Stimulated activated naive CD8-positive, alpha-beta T cell treated with anti-CD3 and anti-CD28 coated beads, Interleukin-15, Interleukin-2, amounts not matched to agents 100 U/mL and 50 U/mL, for 24 hours (primary cell): ENCODE measurements at places on chromosomes 1 and 21.
A peak's percentile ranks its signal among the peaks of the same experiment; 100 is the strongest.

DNA sequence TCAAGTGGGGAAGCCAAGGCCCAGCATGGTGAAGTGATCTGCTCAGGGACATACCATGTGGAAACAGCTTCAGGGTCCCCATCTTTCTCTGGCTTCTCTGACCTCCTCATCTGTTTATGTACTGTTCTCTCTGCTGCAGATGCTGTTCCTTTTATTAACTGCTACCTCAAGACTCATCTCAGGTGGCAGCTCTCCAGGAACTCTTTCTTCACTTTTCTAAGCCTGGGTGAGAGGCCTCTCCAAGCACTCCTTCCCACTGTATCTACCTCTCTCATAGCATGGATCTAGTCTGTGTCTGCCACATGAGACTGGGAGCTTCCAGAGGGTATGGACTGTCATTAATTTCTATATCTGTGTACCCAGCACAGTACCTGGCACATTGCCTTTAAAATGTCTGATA lies 73.4 kb upstream of the PPM1J start:
- DNase-seq: no peak

DNA sequence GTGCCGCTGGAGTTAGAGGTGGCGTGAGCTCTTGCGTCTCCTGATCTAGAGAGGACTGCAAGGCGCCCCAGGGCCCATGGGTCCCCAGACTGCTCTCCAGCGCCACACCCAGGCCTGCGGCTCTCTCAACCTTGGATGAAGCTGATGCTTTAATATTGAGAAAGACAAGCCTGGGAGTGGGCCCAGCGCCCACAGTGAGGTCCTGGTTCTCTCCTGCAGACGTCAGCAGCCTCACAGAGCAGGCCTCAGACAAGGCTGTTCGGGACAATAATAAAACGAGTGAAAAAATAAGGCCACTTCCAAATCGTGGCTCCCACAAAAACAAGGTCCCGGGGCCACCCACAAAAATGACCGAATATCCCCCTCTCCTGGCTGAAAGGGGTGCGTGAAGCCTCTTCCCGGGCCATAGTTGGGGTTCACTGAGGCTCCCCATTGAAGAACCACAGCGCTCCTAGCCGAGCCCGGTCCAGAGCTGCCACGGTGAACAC lies 6.0 kb upstream of the DNMT3L start:
- no peak for DNase-seq

GRCh38 chr1:222583079-222583478 lies 6.7 kb downstream of the TAF1A start:
- no peak for DNase-seq

GRCh38 chr1:17742583-17742982 lies 12.6 kb upstream of the ACTL8 start:
- DNase-seq: no peak

- no peak for DNase-seq
Observed at GRCh38 chr1:13737398-13737797, 37.4 kb downstream of the PRDM2 start.

- no peak for DNase-seq
Observed at GRCh38 chr1:115826628-115827027, 14.3 kb downstream of the NHLH2 start.

- DNase-seq: no peak
Observed at GRCh38 chr1:204888294-204888693, 17.6 kb downstream of the NFASC start.

- no peak for DNase-seq
Observed at GRCh38 chr1:222522105-222522915, 25.6 kb downstream of the HHIPL2 start.

GRCh38 chr1:155977690-155978324 lies 540 bp downstream of the ARHGEF2 start:
- DNase-seq: peak; percentile 90

- DNase-seq: no peak
Observed at GRCh38 chr1:157574836-157575235, 22.5 kb upstream of the FCRL5 start.

DNA sequence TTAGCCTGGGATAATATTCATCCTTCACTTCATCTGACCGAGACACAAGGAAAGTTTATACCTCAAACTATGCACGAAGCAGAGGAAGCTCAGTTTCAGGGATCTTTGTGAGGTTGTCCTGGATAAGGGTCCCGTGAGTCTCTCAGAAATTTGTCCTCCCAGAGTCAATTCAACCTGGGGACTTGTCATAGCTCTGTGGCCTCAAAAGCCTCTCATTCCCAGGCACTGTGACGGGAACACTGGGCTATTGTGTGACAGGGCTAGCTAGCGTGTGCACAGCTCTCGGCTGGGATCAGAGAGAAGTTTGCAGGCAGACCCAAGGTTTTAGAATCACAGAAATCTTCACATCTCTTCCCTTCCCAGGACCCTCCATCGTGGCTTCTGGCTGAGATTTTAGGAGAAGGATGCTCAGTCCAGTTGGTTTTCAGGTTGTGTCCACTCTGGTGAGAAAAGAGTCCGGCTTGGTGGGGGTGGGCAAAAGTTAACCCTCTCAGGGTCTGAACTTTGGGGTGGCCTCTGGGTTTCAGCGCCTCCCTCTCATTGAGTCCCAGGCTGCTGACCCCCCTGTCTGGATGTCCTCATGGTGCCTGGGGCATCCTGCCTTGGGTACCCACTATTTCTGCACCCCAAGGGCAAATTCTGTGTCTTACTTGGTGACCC lies 20.4 kb upstream of the LBR start:
- DNase-seq: no peak

DNA sequence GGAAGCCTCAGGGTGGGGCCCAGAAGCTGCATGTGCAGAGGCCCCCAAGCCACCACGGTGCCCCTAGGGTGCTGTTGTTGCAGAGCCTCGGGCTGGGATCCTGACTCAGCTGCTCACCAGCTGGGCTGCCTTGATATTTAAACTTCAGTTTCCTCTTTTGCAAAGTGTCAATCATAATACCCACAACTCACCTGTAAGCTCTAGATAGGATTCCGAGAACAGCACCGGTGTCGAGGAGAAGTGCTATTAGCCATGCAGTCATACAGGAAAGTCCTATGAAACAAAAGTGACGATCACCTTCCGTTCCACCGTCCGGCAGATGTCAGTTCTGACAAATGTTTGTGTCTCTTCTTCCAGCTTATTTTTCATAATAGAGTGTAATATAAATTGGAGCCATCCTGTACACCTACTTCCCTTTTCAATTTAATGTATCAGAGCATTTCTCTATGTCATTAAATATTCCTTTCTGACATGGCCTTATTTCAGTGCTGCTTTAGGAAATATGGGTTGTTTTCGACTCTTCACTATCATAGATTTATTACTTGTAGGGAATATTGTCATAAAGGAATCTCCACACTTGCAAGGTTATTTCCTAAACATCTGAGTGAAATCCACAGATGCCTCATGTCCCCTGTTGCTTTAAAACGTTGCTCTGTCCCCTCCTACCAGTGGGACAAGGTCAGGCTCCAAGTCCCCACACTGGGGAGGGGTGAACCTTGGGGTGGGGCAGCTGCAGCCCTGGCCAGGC lies 100.8 kb downstream of the SIK1 start:
- DNase-seq: no peak

DNA sequence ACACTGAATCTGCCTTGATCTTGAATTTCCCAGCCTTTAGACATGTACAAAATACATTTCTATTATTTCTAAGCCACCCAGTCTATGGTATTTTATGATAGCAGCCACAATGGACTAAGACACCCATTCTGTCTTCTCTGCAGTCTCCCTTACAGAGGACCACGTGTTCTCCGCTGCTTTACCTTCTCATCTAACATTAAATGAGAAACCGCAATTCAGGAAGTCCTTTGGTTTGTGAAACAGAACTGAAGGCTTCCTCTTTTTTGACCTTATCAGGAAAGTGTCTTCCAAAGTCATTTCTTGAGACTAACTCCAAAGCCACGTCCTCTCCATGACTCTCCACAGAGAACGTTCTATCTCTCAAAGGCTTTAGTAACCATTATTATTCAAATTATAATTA lies 560.1 kb downstream of the OMA1 start:
- no peak for DNase-seq

GRCh38 chr1:7610106-7610731 lies 160.9 kb upstream of the VAMP3 start:
- no peak for DNase-seq

DNA sequence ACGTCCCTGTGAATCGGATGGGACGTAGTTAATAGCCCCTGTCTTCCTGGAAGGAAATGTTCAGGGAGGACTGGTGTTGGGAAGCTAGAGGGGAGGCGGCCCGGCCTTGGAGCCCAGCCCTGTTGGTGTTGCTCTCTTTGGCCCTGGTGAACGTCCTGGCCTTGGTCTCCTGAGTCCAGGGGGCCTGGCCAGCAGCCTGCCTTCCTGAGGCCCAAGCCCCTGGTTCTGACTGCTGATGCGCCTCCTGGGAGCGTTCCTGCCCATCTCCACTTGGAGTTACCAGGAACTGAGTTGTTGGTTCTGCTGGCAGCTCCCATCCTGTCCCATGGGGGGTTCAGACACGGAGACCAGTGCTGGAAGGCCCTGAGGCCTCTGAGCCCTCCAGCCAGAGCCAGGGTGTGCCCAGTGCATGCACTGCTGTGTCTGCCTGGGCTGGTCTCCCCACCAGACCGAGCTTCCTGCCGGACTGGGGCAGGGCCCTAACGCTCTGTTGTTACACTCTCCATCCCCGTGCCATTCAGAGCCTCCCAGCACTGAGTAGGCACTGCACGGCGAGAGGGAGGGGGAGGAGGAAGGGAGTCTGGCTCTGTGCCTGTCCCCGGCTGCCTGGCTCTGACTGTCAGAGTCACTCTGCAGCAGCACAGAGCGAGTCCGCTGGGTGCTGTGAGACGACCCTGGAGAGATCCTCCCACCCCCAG lies 382.5 kb upstream of the VAMP3 start:
- DNase-seq: no peak

- no peak for DNase-seq
Observed at GRCh38 chr1:78104322-78104721, 58.6 kb downstream of the GIPC2 start.

DNA sequence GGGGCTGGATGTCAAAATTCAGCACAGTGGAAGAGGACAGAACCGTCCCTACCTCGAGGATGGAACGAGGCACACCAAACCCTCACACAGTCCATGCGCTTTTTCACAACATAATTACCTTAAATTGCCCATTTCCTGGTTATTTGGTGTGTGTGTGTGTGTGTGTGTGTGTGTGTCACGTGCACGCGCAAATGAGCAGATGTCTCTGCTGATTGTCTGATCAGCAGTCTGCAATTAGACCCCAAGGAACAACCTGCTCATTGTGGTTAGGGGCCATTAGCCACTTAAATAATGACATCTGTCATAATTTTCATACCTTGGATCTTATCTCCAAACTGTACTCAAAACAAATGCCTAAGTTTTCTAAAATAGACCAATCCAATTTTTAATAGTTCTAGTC lies 23.2 kb downstream of the AVPR1B start:
- no peak for DNase-seq

- no peak for DNase-seq
Observed at GRCh38 chr1:51044199-51044598, 57.8 kb upstream of the C1orf185 start.

- peak; percentile 67 for DNase-seq
Observed at GRCh38 chr21:42145569-42146272, 73.2 kb upstream of the ABCG1 start.

GRCh38 chr1:218850367-218850766 lies 323.3 kb upstream of the LYPLAL1 start:
- no peak for DNase-seq

DNA sequence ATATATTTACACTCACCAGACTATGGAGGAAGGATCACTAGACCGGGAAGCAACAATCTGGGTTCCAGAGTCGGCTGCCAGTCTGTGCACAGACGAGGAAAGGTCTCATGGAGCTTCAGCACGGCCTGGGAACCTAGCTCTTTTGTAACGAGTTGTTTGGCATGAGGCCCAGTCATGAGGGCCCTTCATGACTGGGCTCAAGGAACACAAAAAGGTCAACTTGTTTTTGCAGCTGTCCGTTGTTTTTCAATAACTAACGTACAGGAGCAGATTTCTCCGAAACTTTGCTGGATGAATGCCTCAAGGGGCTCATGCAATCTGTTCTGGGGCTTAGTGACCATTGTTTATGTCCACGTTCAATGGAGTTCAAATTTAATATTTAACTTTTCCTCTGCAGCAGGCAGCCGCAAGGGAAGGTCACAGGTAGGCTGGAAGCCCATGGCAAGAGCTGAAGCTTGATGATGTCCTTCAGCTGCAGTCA lies 5.9 kb upstream of the STUM start:
- DNase-seq: no peak

DNA sequence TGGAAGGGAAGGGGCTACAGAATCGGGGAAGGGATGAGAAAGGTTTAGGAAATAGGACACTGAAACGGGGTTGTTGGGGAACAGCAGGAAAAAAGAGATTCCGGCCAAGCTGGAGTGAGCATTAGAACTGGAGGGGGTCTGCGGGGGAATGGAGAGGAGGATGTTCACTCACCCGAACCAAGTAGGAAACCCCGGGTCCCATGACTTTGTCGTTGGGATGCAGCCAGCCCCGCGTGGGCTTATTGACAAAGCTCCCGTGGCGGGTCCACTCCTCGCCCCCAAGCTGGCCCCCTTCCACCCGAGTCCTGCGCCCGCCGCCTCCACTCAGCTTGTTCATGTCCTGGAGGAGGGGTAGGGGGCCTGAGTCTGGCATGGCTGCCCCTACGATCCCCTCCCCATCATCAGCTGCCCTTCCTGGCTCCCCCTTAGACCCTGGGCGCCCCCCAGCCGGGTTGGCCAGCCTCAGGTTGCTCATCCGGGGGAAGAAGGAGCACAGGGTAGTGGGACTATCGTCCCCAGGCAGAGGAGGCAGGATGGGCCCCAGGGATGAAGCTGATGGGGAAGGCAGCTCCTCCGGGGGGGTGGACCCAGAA lies 591 bp downstream of the SHC1 start:
- DNase-seq: no peak

GRCh38 chr1:22078133-22078532 lies 25.6 kb downstream of the CDC42 start:
- DNase-seq: no peak

- DNase-seq: no peak
Observed at GRCh38 chr21:28086861-28087581, 905.7 kb downstream of the LTN1 start.

GRCh38 chr1:170674239-170674638 lies 10.3 kb downstream of the PRRX1 start:
- DNase-seq: no peak

DNA sequence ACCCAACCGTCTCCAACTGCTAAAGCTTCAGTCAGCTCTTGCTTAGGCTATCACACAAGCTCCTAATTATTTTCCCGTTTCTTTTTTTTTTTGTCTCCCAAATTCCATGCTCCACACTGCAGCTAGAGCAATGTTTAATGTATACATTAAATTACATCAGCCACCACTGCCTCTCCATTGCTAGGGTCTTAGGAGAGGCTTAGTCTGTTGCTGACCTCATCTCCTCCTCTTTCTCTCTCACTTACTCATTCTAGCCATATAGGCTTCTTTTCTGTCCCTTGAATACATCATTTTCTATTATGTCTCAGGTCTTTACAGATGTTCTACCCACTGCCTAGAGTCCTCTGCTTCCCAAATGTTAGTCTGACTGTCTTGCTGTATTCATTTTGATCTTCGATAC lies 138.1 kb upstream of the ST6GALNAC5 start:
- DNase-seq: no peak

DNA sequence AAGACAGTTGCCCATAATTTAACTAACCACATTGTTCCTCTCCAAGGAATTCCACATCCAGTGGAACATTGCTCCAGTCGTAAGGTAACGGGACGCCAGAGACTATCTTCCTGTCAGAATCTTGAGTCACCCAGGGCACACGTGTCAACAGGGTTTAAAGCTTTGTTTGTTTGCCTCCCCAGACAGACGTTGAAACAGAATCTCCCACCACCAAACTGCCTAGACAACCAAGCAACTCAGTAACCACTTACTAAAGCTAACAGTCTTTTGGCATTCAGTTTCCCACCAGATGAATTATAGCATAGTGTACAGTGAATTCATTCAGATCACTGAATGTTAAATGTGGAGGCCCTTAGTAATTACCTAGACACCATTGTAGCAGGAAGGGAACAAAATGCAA lies 439.5 kb downstream of the PLPP3 start:
- no peak for DNase-seq
